Naive thymus-derived CD8-positive, alpha-beta T cell (primary cell): ENCODE measurements at places on chromosomes 16 and 17. TPM values are rescaled to one million over a fixed set of nuclear protein-coding genes. Genes with fewer than 3 reads are reported as not detected.

The PRRT2 gene
- polyA plus RNA-seq = 0.21 TPM

GRCh38 chr16:80298676-80299075 lies 242.1 kb upstream of the DYNLRB2 start:
- H3K4me3 ChIP-seq = no peak overlapping the region
- H3K27ac ChIP-seq = no peak overlapping the region
- no peaks in the 10 kb centered on the region for H3K36me3 ChIP-seq
- no peaks in the 10 kb centered on the region for H3K4me1 ChIP-seq

DNA sequence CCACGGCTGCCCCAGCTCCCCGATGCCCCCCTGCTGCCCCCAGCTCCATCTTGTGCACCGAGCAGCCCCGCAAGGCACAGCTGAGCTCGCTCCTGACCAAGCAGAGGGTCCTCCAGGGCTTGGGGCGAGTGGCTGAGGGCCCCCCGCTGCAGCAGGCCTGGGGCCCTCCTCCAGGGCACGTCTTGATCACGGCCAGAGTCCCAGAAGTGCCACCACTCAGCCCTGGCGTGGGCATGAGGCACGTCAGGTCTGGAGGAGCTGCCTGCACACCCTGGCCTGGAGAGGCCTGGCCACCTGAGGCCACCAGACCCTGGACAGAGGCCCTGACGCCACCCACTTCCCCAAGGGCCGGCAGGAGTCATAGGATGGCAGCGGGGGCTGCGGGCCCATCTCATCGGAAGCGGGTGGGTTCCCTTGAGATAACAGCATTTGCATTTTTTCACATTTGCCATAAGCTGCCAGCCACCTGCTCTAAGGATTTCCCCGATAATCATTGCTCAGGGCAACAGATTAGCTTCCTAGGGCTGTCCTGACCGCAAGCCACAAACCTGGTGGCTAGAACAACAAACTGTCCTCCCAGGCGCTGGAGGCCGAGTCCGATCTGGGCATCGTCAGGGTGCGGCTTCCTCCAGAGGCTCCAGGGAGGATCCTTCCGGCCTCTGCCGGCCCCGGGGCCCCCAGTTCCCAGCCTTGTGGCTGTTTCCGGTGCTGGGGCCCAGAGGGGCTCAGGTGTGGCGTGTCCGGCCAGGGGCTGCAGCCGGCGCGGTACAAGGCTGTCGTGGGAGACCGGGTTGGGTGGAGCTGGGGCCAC lies 23.9 kb upstream of the C1QTNF8 start:
- no peak overlapping the region for H3K4me3 ChIP-seq
- H3K36me3 ChIP-seq = no peaks in the 10 kb centered on the region
- no peaks in the 10 kb centered on the region for H3K4me1 ChIP-seq
- no peaks in the 10 kb centered on the region for H3K27me3 ChIP-seq

DNA sequence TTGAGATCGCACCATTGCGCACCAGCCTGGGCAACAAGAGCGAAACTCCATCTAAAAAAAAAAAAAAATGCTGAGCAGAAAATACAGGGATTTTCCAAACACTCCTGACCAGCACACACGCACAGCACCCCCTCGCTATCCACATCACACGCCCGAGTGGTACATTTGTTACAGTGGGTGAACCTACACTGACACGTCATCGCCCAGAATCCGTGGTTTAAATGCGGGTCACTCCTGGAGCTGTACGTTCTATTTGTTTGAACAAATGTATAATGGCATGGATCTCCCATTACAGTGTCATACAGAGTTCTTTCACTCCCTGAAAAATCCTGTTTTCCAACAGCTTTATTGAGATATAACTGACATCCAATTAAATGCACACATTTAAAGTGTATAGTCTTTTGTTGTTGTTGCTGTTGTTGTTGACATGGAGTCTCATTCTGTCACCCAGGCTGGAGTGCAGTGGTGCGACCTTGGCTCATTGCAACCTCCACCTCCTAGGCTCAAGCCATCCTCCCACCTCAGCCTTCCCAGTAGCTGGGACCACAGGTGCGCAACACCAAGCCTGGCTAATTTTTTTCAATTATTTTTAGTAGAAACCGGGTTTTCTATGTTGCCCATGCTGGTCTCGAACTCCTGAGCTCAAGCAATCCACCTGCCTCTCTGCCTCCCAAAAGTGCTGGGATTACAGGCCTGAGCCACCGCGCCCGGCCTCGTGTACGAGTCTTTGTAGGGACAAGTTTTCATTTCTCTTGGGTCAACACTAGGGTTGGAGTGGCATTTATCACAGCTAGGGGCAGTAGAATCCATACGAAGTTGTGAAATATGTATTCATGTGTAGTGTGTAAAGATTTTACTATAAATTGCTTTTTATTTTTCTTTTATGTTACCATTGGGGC lies 4.4 kb upstream of the CARHSP1 start:
- H3K4me1 ChIP-seq = peaks cover 30% of the 10 kb centered on the region
- H3K36me3 ChIP-seq = no peaks in the 10 kb centered on the region
- no peak overlapping the region for H3K4me3 ChIP-seq
- DNase-seq = no peak
- H3K27me3 ChIP-seq = no peaks in the 10 kb centered on the region

DNA sequence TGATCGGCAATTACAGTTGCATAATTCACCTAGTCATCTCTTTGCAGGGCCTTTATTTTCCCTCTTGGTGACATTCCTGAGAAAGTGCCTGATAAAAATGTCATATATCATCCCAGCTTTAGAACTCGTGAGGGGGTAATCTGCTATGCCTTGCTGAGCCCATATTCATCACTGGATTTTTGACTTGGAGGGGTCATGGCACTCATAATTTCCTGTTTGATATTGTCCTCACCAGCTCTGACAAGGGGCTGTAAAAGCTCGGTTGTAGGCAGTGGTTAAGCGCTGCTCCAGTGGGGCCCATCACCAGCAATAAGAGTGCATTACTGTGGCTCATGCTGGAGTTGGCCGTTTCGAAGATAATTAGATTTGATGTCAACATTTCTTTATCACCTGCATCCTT lies 227.3 kb downstream of the IRX3 start:
- no peak overlapping the region for H3K27ac ChIP-seq
- no peaks in the 10 kb centered on the region for H3K4me1 ChIP-seq
- no peak overlapping the region for H3K4me3 ChIP-seq
- H3K36me3 ChIP-seq = no peaks in the 10 kb centered on the region
- H3K27me3 ChIP-seq = no peaks in the 10 kb centered on the region

The UNC13D gene
- polyA plus RNA-seq = 54.0 TPM

GRCh38 chr16:56102906-56103305 lies 88.4 kb upstream of the GNAO1 start:
- H3K4me1 ChIP-seq = no peaks in the 10 kb centered on the region
- H3K4me3 ChIP-seq = no peak overlapping the region
- H3K27ac ChIP-seq = no peak overlapping the region
- H3K36me3 ChIP-seq = no peaks in the 10 kb centered on the region
- no peak for DNase-seq

DNA sequence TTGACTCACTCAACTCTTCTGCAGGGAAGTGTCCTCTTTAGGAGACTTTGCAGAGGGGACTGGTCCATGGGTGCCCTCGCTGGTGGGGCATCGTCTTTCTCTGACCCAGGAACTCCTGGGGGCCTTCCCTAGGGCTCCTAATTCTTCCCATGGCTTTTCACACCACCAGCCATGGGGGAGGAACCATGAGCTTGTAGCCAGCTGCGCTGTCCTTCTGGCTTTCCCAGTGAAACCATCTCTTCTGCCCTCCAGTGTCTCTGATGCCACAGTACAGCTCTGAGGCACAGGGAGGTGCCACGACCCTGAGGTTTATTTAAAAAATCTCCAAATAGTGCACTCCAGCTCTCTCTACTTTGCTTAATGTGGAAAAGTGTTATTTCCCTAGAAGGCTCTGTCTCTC lies 78.6 kb downstream of the SDR42E1 start:
- no peaks in the 10 kb centered on the region for H3K36me3 ChIP-seq
- H3K27ac ChIP-seq = no peak overlapping the region
- DNase-seq = no peak

DNA sequence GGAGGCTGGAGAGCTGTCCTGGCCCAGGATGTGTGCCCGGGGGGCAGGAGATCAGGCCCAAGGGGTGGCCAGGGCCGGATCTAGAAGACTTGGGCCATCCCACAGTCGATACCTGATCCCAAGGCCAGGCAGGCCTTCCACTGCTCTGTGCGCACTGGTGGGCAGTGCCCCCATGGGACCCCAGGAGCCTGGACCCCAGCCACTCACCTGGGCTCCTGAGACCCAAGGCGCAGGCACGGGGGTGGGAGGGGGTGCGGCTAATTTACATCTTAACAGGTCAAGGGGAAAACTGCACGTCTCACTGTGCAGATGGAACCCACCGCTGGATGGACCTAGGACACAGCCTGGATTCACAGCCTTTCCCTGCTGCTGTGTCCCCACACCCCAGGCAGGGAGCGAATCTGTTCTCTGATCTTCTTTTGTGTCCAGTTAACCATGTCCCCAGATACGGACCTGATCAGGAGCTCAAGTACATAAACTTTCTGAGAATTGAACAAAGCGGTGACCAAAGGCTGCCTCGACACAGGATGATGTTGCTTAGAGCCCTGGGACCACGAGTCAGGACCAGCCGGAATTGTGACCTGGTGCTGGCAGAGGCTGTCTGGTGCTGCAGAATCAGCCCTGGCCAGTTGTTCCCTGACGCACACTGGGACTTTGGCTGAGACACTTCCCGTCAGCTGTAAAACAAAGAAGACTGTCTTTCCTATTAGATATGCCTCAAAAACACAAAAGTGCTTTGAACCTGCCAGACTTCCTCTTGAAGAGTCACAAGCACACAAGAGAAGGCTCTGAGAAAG lies 60.6 kb downstream of the TNFRSF13B start:
- DNase-seq = no peak
- no peaks in the 10 kb centered on the region for H3K36me3 ChIP-seq
- H3K27ac ChIP-seq = peak overlapping the region; percentile 83
- H3K4me3 ChIP-seq = peak overlapping the region; percentile 31

- H3K27me3 ChIP-seq = peaks cover 4% of the 10 kb centered on the region
- H3K36me3 ChIP-seq = no peaks in the 10 kb centered on the region
- no peak for DNase-seq
- no peaks in the 10 kb centered on the region for H3K4me1 ChIP-seq
- H3K4me3 ChIP-seq = no peak overlapping the region
Observed at GRCh38 chr17:11250161-11250560, 9.1 kb downstream of the SHISA6 start.

The LHX1 gene
- not detected for polyA plus RNA-seq

The SDK2 gene
- polyA plus RNA-seq = 0.27 TPM

The CACNA1H gene
- polyA plus RNA-seq = 1.8 TPM

The NPEPPS gene
- 34.8 TPM for polyA plus RNA-seq

DNA sequence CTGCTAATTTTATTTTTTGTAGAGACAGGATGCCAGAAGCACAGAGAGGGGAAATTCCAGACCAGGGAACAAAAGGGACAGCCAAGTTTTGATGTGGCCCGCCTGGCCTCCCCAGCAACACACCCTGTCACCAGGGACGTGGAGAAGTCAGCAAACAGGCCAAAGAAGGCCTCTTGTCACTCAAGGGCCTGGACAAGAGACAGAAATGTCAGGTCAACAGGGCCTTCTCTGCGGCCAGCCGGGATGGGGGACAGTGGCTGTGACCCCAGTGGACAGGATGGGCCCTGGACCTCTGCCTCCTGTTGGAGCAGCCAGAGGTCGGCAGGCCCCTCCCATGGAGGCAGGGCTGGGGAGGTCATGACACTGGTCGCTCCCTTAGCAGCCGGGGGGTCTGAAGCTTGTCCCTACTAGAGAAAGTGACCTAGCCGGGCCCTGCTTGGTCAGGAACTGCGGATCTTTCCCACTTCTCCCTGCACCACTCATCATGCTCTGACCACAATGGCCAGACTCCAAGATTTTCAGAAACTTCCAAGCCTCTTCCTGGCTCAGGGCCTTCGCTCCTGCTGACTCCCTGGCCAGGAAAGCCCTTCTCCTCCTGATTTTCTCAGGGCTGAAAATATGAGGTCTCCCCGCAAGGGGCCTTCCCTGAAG lies 9.2 kb upstream of the TVP23A start:
- H3K4me3 ChIP-seq = no peak overlapping the region
- H3K27me3 ChIP-seq = no peaks in the 10 kb centered on the region
- no peaks in the 10 kb centered on the region for H3K4me1 ChIP-seq
- no peak for DNase-seq
- no peaks in the 10 kb centered on the region for H3K36me3 ChIP-seq
- H3K27ac ChIP-seq = no peak overlapping the region

The ABCC12 gene
- polyA plus RNA-seq = not detected

The GPRC5B gene
- polyA plus RNA-seq = not detected

DNA sequence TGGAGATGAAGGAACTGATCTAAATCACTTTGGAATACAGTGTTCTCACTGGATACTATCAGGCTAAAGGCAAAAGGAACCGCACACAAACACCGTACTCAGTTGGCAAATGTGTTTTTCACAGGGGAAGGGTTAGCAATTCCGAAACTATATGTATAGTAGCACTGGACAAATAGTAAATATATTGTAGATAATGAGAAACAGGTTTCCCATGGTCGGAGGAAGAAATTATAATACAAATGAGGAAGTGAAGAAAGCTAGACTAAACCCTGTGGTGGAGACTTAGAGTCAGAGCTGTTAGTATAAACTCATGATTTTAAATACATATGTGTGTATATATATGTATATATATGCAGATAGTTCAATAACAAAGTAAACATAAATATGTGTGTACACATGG lies 414.1 kb upstream of the SALL1 start:
- H3K4me3 ChIP-seq = no peak overlapping the region
- peaks cover 7% of the 10 kb centered on the region for H3K36me3 ChIP-seq
- H3K27ac ChIP-seq = no peak overlapping the region
- no peaks in the 10 kb centered on the region for H3K4me1 ChIP-seq

The CES3 gene
- polyA plus RNA-seq = not detected

The KPNA2 gene
- polyA plus RNA-seq = 17.0 TPM

- H3K36me3 ChIP-seq = peaks cover 3% of the 10 kb centered on the region
- H3K27ac ChIP-seq = no peak overlapping the region
- DNase-seq = no peak
- no peaks in the 10 kb centered on the region for H3K27me3 ChIP-seq
Observed at GRCh38 chr17:3835410-3836229, 10.4 kb downstream of the NCBP3 start.

DNA sequence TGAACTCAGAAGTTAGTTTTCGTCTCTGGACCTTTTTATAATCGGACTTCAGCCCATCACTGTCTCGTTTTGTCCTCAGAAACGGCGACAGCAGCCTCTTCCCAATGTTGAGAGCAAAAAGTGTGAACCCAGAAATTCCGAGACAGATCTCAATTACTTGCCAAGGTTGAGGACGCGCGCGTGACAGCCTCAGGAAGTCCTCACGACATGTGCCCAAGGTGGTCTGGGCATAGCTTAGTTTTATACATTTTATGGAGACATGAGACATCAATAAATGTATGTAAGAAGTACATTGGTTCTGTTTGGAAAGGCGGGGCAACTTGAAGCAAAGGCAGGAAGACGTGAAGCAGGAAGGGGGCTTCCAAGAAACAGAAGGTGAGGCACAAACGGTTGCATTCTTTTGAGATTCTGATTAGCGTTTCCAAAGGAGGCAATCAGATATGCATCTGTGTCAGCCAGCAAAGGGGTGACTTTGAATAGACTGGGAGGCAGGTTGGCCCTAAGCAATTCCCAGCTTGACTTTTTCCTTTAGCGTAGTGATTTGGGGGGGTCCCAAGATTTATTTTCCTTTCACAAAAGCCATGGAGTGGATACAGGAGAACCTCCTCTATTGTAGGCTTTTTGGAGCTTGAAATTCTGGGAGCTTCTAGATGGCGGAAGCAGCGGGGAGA lies 583 bp upstream of the ZNF747 start:
- H3K36me3 ChIP-seq = peaks cover 3% of the 10 kb centered on the region
- no peaks in the 10 kb centered on the region for H3K27me3 ChIP-seq
- H3K4me1 ChIP-seq = peaks cover 45% of the 10 kb centered on the region
- H3K27ac ChIP-seq = peak overlapping the region; percentile 98

The KRT32 gene
- polyA plus RNA-seq = not detected
